ELR (cell line): ENCODE measurements at places on chromosomes 5 and 9.

GRCh38 chr9:87803623-87804345 lies 77.9 kb downstream of the CTSL start:
- DNase-seq: no peak

DNA sequence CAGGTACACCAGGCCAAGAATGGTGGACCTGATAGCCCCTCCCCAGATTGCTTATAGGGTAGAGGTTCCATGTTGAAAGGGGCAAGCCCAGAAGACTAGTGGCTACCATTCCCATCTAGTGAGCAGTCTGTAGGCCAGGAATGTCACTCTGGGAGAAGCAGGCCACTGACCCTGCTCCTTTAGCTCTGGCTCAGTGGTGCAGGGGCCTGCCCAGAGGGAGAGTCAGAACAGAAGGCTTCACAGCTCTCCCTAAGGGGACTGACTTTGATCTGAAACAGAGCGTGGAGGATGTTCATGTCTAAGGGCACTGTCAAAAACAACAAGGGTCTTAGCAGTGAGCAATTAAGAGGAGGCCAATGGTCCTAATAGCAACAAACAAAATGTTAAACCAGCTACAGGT lies 81.7 kb downstream of the ZNF354C start:
- DNase-seq: no peak

DNA sequence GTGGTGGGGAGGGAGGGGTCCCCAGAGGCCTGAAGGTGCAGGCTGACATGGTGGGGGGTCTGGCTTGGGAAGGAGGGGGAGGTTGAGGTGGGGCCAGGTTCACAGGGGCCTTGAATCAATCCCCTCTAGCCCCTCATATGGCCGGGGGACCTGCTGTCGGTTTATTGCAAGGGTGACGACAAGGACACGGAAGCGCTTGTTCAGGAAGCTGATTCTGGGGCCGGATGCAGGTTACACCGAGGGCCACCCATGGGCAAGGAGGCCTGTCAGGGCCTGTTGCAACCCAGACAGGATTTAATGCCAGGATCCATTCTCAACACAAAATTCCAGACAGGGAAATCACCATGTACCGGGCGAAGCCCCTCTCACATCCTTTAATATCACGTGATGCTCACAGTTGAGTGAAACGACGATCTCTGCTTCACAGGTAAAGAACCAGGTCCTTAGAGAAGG lies 41.6 kb upstream of the SYNPO start:
- no peak for DNase-seq

GRCh38 chr5:40390281-40391149 lies 289.2 kb upstream of the PTGER4 start:
- DNase-seq: no peak

GRCh38 chr5:168039039-168039438 lies 252.4 kb upstream of the WWC1 start:
- no peak for DNase-seq

DNA sequence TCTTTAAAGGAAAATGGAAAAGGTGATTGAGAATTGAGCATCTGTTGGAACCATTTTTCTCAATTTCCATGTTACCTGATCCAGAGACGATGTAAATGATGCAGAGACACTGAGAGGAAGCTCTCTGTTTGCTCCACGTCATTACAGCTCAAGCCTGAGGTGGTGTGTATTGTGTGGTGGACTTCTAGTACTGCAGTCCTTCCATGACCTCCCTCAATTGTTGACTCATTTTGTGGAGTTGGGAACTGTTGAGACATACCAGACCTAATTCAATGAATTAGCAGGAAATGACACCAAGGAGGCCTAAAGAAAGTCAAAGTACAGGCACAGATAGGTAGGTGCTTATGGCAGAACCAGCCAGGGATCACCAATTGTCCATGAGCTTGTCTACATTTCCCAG lies 15.6 kb upstream of the LVRN start:
- DNase-seq: peak; percentile 75

GRCh38 chr5:177476531-177477233 lies 3.2 kb upstream of the DBN1 start:
- DNase-seq: no peak

DNA sequence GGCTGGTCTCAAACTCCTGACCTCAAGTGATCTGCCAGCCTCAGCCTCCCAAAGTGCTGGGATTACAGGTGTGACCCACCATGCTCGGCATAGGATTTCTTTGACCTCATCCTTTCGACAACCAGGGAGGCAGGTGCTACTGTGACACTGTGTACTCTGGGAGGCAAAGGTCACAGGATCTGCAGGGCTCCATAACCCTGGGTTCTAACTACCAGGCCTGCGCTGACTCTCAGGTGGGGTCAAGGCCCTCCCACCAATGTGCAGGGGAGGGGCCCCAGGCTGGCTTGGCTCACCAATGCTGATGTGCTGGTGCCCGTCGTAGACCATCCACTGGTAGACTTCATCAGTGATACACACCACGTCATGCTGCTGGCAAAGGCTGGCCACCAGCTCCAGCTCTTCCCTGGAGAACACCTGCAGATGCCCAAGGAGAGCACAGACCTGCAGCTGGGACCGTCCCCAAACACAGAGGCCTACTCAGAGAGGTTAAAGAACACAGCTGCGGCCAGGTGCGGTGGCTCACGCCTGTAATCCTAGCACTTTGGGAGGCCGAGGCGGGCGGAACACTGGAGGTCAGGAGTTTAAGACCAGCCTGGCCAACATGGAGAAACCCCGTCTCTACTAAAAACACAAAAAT lies 7.0 kb upstream of the SPOUT1 start:
- DNase-seq: no peak

DNA sequence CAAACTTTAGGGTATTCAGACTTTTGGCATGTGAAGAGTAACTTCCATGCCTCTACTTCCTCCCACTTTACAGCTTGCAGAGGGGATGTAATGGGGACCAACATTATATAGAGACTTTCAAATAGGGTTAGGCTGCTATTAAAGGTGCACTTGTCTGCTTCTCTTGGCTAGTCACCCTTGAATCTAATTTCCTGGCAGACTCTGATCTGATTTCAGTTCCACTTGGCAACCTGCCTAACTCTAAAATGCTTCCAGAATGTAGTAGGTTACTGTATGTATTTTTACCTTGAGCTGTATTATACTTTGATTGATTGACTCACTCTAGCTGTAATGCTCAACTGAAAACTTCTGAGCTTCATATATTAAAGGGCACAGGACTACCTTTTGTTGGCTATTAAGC lies 693.4 kb downstream of the KCTD16 start:
- no peak for DNase-seq

GRCh38 chr9:77514886-77515711 lies 133.0 kb downstream of the GNA14 start:
- peak; percentile 76 for DNase-seq

DNA sequence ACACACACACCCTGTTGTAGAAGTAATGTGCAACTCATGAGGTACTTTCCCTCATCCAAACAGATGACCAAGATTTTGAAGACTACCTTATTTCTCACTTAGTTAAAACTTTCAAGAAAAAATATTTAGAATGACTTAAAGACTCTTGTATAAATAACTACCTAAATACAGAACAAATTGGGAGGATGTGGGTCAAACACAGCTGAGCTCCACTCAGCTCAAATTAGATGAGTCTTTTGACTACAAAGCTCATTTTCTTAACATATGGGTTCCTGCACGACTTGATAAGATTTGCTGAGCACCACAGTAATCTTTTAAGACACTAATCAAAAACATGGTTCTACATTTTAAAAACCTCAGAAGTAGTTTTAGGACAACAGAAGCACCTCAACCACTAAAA lies 8.9 kb downstream of the MTX3 start:
- no peak for DNase-seq

- peak; percentile 75 for DNase-seq
Observed at GRCh38 chr5:35651002-35651756, 33.5 kb downstream of the SPEF2 start.

- DNase-seq: no peak
Observed at GRCh38 chr9:117265253-117265652, 149.6 kb downstream of the ASTN2 start.

GRCh38 chr9:109512170-109512756 lies 14.2 kb upstream of the PTPN3 start:
- no peak for DNase-seq

- peak; percentile 80 for DNase-seq
Observed at GRCh38 chr5:66307647-66308241, 163.6 kb downstream of the SREK1 start.

- DNase-seq: peak; percentile 78
Observed at GRCh38 chr5:144060598-144060997, 109.9 kb downstream of the YIPF5 start.

- DNase-seq: peak; percentile 87
Observed at GRCh38 chr9:116377179-116377798, 223.7 kb downstream of the PAPPA start.

GRCh38 chr5:139600336-139600949 lies 39.3 kb downstream of the UBE2D2 start:
- DNase-seq: peak; percentile 86

DNA sequence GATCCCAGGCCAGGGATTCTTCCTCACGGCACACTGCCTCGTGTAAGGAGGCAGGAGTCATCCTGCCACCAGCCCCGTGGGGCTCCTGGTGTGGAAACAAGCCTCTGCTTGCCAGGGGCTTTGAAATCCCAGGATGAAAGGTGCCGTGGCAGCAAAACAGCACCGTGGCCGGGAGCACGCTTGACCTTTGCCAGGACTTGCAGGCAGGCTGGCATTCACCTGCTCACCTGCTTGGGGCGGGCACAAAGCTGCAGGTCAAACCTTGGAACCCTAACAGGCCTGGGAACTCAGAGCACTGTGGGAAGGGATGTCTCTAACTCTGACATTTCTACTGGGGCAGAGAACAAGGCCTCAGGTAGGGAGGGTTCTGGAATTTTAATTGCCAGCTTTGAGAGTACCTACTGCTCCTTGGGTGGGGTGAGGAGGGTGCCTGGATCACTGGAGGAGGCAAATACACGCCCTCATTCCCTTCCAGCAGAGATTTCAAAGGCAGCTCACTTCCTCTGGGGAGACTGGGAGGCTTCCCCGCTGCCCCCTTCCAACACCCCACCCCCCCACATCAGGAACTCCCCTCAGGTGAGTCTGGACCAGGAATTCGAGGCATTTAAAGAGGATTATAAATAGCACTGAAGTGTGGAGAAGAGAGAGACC lies 45.6 kb upstream of the STXBP1 start:
- no peak for DNase-seq

GRCh38 chr5:109723606-109724005 lies 33.9 kb downstream of the MAN2A1 start:
- DNase-seq: peak; percentile 23

DNA sequence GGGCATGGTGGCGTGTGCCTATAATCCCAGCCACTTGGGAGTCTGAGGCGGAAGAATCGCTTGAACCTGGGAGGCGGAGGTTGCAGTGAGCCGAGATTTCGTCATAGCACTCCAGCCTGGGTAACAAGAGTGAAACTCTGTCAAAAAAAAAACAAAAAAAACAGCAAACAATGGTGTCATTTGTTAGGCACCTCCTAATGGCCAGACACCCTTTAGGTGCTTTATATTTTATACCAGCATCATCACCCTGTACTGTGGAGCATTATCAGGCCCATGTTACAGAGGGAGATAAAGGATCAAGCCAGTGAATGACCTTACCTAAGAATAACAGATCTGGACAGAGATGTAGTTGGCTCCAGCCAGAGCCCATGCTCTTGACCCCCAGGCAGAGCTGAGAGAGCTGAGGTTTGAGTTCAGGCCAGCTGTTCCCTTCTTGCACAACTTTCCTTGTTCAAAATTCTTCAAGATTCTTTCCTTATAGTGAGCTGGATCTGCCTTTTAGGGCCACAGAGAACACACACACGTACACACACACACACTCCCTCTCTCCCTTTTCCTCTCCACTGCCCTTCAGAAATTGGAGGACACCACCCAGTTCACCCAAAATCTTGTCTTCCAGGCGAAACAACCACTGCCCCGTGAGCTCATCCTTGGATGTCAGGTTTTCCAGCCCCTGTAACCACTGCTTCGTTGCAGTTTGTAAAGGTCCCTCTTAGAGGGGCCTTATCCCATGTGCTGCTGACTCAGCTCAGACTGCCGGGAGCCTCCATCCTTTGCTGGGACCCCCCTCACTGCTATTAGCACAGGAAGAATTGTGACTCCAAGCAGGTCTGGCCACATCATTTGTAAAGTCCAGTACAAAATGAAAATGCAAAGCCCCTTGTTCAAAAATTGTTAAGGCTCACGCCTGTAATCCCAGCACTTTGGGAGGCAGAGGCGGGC lies 10.4 kb upstream of the PTGES start:
- no peak for DNase-seq

DNA sequence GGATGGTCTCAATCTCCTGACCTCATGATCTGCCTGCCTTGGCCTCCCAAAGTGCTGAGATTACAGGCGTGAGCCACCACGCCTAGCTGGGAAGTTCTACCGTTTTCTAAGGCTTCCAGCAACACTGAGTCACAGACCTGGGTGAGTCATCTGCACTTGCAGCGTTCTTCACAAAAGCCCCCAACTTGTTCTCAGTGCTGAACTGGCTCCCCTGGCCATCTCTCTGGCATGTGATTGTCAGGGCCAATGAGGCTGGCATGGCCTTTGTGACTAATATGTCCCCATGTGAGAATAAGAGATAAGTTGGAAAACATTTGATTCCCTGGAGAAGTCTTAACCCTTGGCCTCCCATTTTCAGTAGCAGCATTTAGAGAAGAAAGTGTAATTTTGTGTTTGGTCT lies 124.4 kb downstream of the WDR41 start:
- peak; percentile 61 for DNase-seq

- DNase-seq: no peak
Observed at GRCh38 chr9:26524267-26524666, 368.3 kb downstream of the CAAP1 start.

GRCh38 chr5:87136096-87136495 lies 131.6 kb upstream of the RASA1 start:
- no peak for DNase-seq

DNA sequence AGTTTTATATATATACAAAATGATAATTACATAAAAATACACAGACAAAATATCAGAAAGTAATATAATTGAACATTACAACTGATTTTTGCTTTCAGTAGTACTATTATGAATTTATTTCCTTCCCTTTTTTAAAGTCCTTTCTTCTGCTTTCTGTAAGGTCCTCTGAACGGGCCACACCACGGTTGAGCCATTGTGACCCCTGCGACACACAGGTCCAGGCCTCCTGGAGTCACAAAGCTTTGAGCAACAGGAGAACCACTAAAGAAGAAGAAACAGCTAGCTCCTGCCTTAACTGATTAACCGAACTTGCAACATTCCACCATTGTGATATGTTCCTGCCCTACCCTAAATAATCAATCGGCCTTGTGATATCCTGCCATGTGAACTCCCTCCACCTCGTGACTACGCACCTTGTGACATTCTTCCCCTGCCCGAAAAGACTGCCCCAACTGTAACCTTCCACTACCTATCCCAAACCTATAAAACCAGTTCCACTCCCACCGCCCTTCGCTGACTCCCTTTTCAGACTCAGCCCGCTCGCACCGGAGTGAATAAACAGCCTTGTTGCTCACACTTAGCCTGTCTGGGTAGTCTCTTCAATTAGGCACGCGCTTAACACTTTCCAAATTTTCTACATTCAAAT lies 375.0 kb upstream of the RFX3 start:
- DNase-seq: no peak

DNA sequence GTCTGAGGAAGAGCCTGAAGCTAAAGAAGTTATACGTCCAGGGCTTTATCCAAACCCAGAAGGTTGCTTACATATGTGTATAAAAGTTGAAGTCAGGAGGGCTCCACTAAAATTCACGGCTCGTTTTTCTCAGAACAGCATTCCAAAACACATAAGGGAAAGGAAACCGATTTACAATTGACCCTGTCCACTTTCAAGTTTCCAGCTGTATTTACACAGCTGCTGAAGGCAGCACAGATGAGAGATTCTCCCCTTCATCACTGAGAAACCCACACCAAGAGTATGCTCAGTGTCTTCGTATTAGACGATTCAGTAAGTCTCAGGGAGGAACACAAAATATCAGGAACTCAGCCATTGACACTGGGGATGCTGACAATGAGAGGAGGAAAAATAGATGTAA lies 5.9 kb upstream of the NREP start:
- no peak for DNase-seq

- no peak for DNase-seq
Observed at GRCh38 chr5:126969548-126969947, 60.8 kb downstream of the MARCHF3 start.
